Glutamatergic neuron (in vitro differentiated cells): ENCODE measurements at places on chromosomes 7 and 10. TPM values are rescaled to one million over a fixed set of nuclear protein-coding genes. Genes with fewer than 3 reads are reported as not detected.
A peak's percentile ranks its signal among the peaks of the same experiment; 100 is the strongest.

GRCh38 chr7:7612519-7612918, 28.0 kb upstream of the UMAD1 start:
- no peak for DNase-seq
- H3K4me1 ChIP-seq: peaks cover 2% of the 10 kb centered on the region
- H3K36me3 ChIP-seq: no peaks in the 10 kb centered on the region
- no peak overlapping the region for H3K4me3 ChIP-seq

DNA sequence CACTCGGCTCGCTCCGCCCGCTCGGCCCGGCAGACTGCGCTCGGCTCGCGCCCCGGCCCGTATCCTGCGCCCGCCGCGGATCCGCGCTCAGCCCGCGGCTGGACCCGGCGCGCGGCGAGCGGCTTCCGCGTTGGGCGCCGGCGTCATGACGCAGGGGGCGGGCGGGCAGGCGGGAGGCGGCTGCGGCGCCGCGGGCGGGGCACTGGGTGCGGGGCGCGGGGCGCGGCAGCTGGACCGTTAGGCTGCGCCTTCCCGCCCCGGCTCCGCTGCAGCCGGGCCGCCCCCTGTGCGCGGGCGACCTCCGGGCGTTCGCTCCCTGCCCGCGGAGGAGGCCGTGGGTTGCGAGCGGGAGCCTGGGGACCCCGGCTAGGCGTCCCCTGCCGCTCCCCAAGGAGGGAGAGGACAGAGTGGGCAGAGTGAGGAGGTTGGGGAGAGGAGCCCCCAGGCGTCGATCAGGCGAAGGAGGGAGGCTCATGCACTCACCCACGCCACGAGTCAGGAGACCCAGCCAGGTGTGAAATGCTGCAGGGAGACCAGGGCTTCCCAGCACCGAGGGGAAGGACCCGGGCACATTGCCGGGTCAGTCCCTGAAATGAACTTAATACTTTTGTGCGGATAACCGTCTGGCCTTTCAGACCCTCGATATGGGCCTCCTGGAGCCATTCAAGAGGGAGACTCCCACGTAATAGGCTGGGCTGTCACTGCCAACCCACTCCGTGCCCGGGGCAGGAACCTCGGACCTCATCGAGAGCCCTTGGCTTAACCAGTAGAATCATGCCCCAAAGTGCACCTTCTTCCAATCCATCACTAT, at the start of gene PIP4K2A:
PIP4K2A (minus strand) TSS at position 100 of the 811 bp plus-strand sequence. CDS start 252 bp downstream, outside the sequence.
- peak within 1 kb of the TSS; percentile 31 for H3K27ac ChIP-seq
- peaks cover 6% of the 10 kb centered on the region for H3K27me3 ChIP-seq
- H3K4me3 ChIP-seq: peak within 1 kb of the TSS; percentile 84
- H3K36me3 ChIP-seq: no peaks in the 10 kb centered on the region
- no peaks in the 10 kb centered on the region for H3K4me1 ChIP-seq

DNA sequence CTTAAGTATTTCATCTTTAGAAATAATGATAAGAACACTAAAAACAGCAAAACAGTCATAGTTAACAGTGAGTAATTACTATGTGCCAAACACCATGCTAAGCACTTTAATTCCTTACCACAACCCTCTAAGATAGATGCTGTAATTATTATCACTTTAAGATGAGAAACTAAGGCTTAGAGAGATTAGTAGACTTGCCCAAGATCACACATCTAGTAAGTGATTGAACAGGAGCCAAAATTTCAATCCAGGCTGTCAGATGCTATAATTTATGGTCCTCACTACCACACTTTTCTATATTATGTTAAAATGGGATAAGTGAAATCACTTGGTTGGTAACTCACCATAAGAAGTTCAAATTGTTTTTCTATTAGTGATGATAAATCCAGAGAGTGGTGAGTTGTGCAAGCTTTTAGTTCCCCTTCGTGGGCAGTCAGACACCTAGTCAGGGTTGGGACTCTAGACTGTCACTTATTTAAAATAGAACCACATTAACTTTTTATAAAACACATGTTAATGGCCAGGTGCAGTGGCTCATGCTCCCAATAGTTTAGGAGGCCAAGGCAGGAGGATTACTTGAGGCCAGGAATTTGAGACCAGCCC, 85.9 kb upstream of the GATA3 start:
- H3K36me3 ChIP-seq: peaks cover 6% of the 10 kb centered on the region
- no peak overlapping the region for H3K4me3 ChIP-seq
- no peaks in the 10 kb centered on the region for H3K4me1 ChIP-seq
- H3K27ac ChIP-seq: no peak overlapping the region

GRCh38 chr10:116154651-116155050, 118.4 kb downstream of the GFRA1 start:
- peaks cover 10% of the 10 kb centered on the region for H3K36me3 ChIP-seq
- no peak for DNase-seq
- H3K27me3 ChIP-seq: peaks cover 24% of the 10 kb centered on the region
- peaks cover 74% of the 10 kb centered on the region for H3K4me1 ChIP-seq
- H3K4me3 ChIP-seq: no peak overlapping the region

DNA sequence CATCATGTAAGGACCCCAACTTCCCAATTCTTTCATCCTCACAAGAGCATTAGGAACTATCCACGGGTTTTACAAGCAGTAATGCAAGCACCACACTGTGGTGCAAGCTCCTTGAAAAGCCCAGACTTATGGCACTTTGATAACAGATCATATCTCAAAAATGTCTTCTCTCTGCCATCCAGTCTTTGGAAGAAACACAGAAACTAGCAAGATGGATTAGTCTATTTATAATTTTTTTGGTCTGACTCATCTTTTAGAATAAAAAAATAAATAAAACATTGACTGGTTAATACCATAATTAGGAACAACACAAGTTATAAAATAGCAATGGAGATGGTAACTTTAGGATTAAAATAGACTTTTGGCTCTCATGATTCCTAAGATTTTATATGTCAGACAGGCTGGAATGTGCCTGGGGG, 49.0 kb upstream of the CALD1 start:
- H3K27me3 ChIP-seq: peaks cover 2% of the 10 kb centered on the region
- no peak overlapping the region for H3K4me3 ChIP-seq
- no peaks in the 10 kb centered on the region for H3K36me3 ChIP-seq
- H3K27ac ChIP-seq: no peak overlapping the region
- no peak for DNase-seq

GRCh38 chr10:73501651-73502050, 5.8 kb upstream of the PPP3CB start:
- peaks cover 3% of the 10 kb centered on the region for H3K27me3 ChIP-seq
- H3K36me3 ChIP-seq: no peaks in the 10 kb centered on the region
- H3K4me1 ChIP-seq: peaks cover 11% of the 10 kb centered on the region
- no peak for DNase-seq
- H3K4me3 ChIP-seq: no peak overlapping the region

DNA sequence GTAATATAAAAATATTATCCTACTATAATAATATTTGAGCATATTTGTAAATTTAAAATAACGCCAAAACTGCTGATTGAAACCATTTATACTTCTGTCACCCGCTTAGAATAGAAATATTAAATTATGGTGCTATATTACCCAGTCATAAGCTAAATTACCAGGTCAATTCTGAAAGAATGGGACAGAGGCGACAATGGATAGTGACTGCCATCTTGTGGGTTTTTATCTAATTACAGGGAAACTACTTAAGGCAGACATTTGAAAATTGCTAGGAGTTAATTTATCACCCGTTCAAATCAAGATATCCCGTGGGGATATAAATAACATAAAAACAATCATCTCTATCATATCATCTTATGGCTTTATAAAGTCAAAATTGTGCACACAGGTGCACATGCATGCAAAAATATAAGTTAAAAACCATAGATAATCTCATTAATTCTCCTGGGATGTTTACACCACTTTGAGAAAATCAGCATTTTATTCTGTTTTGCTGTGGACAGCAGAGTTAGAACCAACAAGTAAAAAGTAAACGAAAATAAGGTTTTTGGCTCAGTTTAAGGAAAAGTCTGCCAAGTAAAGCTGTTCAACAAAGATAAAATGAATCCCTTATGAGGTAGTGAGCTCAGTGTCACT, 41.3 kb upstream of the HPSE2 start:
- H3K36me3 ChIP-seq: no peaks in the 10 kb centered on the region
- H3K27me3 ChIP-seq: peaks cover 1% of the 10 kb centered on the region
- H3K4me1 ChIP-seq: no peaks in the 10 kb centered on the region
- no peak overlapping the region for H3K4me3 ChIP-seq

- H3K27me3 ChIP-seq: peaks cover 19% of the 10 kb centered on the region
- H3K36me3 ChIP-seq: peaks cover 6% of the 10 kb centered on the region
- peak overlapping the region; percentile 98 for H3K27ac ChIP-seq
Observed at GRCh38 chr10:6203331-6204062, 765 bp downstream of the PFKFB3 start.

- H3K27ac ChIP-seq: no peak overlapping the region
- H3K4me3 ChIP-seq: no peak overlapping the region
- H3K4me1 ChIP-seq: peaks cover 40% of the 10 kb centered on the region
- peaks cover 12% of the 10 kb centered on the region for H3K36me3 ChIP-seq
- peaks cover 16% of the 10 kb centered on the region for H3K27me3 ChIP-seq
Observed at GRCh38 chr7:3805151-3805550, 504.1 kb downstream of the SDK1 start.

DNA sequence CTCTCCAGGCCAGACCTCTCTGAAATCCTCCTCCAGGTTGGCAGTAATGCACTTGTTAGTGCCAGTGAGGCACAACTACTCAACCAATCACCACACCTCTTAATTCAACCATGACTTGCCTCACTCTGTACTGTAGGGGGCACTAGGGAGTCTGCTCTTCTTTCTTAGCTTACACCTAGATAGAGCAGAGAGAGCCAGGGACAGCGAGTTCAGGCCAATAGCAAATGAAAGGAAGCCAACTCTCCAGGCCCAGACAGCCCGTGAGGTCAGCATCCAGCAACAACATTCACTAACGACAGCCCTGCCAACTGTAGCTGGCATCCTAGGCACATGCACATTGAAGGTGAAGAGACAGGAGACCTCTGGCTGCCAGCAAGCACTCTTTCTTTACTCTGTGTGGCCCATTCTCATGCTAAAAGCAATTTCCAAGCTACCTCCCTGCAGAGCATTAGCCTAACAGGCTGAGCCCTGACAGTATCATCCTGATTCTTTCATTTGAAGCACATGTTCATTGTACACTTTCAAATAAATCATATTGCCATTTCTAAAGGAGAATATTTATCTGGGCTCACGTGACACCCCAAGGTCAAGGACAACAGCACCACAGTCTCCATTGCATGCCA, 136.3 kb downstream of the DPY19L1 start:
- DNase-seq: no peak
- H3K4me1 ChIP-seq: peaks cover 4% of the 10 kb centered on the region
- peaks cover 14% of the 10 kb centered on the region for H3K36me3 ChIP-seq
- H3K27ac ChIP-seq: no peak overlapping the region
- H3K27me3 ChIP-seq: peaks cover 4% of the 10 kb centered on the region

DNA sequence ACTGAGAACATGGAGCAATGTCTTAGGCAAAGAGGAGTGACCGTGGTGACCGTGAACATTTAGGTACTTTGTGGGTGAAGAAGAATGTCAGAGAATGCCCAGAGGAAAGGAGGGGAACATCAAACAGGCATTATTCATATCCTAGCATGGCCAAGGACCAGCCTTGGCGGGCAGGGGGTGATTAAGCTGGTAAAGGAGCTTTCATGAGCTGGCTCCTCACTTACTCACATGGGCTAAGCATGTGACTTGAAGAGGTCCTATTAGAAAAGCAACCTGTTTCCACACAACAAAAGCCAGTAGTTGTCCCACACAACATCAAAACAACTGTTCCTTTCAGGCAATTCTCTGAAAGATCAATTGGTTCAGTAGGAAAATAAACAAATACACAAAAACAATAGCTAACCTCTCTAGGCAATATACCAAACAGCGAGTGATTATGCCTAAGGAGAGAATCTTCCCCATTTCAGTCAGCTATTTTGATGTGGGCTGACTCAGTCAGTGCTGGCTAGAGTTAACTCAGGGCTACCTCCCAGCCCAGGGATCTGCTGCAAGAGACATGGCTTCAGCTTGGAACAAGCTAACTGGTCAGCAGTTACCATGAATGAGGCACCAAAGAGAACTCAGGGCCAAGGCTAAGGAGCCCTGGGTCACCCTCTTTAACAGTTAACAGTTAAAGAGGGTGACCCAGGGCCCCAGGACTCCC, 283.5 kb downstream of the ARHGAP12 start:
- H3K36me3 ChIP-seq: peaks cover 6% of the 10 kb centered on the region
- H3K4me3 ChIP-seq: peak overlapping the region; percentile 32
- H3K27me3 ChIP-seq: peaks cover 2% of the 10 kb centered on the region
- DNase-seq: no peak

- peaks cover 6% of the 10 kb centered on the region for H3K4me1 ChIP-seq
- no peak overlapping the region for H3K4me3 ChIP-seq
- no peaks in the 10 kb centered on the region for H3K27me3 ChIP-seq
- no peaks in the 10 kb centered on the region for H3K36me3 ChIP-seq
- no peak for DNase-seq
- H3K27ac ChIP-seq: peak overlapping the region; percentile 46
Observed at GRCh38 chr10:107103174-107104025, 61.1 kb downstream of the SORCS1 start.

- H3K27me3 ChIP-seq: peaks cover 2% of the 10 kb centered on the region
- H3K27ac ChIP-seq: no peak overlapping the region
- no peaks in the 10 kb centered on the region for H3K36me3 ChIP-seq
- DNase-seq: no peak
- peaks cover 2% of the 10 kb centered on the region for H3K4me1 ChIP-seq
Observed at GRCh38 chr10:77857272-77857671, 69.3 kb downstream of the DLG5 start.

DNA sequence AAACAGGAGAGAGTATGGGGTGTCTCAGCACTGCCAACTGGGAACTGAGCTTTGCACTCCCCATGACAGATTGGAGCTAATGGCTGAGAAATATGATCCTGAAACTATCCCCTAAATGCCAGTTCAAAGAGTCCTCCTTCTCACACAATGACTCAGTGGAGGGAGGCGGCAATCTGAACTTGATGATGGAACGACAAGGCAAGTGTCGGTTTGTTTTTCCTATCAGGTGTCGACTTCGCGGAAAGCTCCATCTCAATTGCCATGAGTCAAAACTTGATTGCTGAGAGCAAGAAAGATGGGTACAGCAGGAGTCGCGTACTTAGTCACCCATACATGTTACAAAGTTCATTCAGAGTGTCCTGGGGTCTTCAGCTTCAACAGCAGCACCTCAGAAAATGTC, 52.5 kb downstream of the NPY start:
- H3K36me3 ChIP-seq: peaks cover 18% of the 10 kb centered on the region
- no peak overlapping the region for H3K27ac ChIP-seq
- no peak overlapping the region for H3K4me3 ChIP-seq
- no peak for DNase-seq
- peaks cover 1% of the 10 kb centered on the region for H3K27me3 ChIP-seq

GRCh38 chr7:27071622-27072390, 24.0 kb downstream of the HOXA1 start:
- no peak for DNase-seq
- no peaks in the 10 kb centered on the region for H3K36me3 ChIP-seq
- no peaks in the 10 kb centered on the region for H3K4me1 ChIP-seq

DNA sequence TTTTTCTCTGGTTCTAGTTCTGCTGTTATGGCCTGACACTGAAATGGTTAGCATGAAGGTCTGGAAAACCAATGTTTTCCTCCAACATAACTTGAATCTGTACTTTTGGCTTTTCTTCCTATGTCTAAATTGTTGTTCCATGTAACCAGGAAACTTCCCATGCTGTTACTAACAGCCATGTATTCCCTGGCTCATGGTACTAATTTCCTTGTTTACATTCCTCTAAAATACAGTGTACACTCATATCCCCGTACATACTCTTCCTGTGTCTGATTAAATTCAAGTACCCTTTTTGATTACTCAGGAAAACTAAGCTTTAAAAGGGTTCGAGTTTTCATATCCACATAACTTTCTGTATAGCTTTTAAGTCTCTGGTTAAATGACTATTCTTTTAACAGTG, 12.3 kb upstream of the ACSM6 start:
- H3K4me1 ChIP-seq: no peaks in the 10 kb centered on the region
- no peaks in the 10 kb centered on the region for H3K36me3 ChIP-seq
- H3K27ac ChIP-seq: no peak overlapping the region
- H3K27me3 ChIP-seq: peaks cover 4% of the 10 kb centered on the region
- DNase-seq: no peak
- no peak overlapping the region for H3K4me3 ChIP-seq

BUD31 gene
- total RNA-seq: 73.9 TPM

AFAP1L2 gene
- total RNA-seq: 1.9 TPM

OR13A1 gene
- total RNA-seq: 0.44 TPM

GALNT17 gene
- 42.0 TPM for total RNA-seq

SVIL gene
- total RNA-seq: 117 TPM

CALD1 gene
- 61.8 TPM for total RNA-seq

GPR141 gene
- not detected for total RNA-seq
